KG1 (cell line): ENCODE measurements at places on chromosomes 16 and 17.
A peak's percentile ranks its signal among the peaks of the same experiment; 100 is the strongest.

DNA sequence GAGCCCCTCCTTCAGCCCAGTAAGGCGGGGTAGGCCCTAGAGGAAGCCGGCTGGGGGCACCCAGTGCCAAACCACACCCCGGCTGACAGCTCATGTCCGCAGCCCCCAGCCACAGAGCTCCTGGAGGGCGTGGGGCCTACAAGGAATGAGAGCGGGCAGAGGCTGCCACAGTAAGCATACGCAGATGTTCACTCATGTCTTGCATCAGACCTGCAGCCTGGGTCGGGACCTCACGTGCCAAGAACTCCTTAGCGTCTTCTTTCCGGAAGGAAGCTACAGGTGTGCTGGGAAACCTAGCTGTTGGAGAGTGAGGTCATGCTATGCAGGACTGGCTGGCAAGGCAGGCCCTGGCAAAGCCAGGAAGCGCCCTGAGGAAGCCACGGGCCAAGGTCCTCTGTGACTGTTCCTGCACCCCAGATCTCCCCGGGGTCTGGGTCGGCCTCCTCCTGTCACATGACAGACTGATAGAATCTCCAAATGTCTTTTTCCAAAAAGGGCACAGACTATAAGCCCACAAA lies 1.6 kb downstream of the ZNF598 start:
- DNase-seq = no peak

GRCh38 chr16:4019371-4019791 lies 96.9 kb downstream of the ADCY9 start:
- no peak for DNase-seq

DNA sequence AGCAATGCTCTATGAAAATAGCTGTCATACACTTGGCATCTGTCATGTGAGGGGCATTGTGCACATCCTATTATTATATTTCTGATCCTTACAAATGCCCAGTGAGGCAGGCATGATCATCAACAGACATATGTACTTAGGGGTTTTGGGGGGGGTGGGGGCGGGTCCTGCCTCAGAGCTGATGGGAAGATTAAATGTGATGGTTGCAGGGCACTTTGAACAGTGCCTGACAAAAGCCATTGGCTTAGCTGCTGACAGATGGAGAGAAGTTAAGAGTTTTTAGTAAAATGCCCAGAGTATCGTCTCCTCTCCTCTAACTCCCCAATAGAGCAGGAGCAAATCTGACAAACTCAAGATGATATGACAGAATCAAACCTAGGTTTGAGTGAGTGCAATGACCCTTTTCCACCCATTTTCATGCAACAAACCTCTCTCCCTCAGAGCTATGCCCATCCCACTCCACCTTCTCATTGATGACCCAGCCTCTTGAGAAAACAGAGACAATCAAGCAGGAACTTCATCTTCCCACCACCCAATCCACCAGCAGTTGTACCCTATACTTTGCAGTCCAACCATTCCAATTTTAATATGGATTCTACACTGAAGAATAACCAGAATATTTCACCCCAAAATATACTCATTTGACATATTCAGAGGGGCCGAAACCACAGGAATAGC lies 4.8 kb downstream of the KLHL11 start:
- no peak for DNase-seq

DNA sequence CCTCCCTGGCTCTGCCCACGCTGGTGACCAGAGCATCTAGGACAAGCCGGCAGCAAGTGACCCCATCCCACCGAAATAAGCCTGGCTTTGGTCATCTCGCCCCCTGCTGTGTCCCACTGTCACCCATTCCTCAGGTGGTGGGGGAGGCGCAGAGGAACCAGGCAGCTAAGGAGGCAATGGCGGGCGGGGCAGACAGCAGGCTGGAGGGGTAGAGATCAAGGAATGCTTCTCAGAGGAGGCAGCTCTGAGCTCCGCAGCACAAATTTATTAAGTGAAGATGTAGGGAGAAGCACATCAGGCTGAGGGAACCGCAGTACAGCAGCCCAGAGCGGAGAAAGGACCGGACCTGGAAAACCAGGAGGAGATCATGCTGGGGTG lies 7.5 kb upstream of the KREMEN2 start:
- no peak for DNase-seq

DNA sequence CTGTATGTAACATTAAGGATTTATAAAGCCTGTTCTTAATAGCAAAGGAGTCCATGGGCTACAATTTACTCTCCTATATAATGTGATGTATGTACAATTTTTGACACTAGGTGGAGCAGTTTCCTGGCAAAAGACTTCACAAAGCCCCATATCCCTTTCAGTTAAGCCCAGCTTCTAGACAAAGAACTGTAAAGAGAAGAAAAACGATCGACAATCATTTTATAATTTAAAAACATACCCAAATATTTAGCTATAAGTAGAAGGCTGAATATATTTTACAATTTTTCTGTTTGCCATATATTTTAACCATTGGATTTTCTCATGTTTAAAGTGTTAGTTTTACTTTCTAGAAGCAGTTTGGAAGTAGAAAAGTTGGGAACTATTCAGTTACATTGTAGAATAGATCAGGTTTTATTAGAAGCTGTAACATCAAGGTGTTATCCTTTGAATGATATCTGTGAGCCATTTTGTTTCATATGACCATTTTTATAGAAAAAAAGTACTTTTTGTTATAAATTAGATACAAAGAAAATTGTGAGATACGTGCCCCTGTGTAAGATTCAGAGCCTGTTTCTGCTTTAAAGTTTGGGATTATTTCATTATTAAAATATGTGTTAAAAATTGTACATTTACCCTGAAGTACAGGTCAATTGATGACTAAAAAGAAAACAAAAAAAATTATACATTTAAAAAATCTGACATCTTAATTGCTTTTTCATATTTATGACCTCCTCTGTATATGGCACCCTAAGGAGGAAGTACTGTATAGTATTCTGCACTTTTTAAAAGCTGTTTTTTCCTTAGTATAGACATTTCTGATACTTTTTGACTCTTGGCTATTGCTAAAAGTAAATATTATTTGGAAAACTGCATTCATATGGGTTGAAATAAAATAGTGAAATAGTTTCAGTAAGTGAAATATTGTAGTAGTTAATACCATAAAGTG lies 46.3 kb downstream of the VMP1 start:
- DNase-seq = peak; percentile 63

DNA sequence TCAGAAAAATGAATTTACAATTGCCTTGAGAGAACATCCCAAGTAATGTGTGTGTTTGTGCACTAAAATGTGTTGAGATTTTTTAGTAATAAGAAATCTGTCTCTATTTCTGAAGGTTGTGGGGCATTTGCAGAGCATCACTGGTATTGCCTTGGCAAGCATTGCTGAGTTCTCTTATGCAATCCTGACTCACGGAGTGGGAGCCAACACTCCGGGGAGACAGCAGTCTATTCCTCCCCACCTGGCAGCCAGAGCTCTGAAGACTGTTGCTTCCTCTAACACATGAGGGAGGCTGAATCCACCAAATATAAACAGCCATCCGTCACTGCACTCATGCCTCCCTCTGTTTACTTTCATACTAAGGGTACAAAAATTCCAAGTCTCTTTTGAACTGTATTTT lies 10.6 kb downstream of the CNTD1 start:
- no peak for DNase-seq

DNA sequence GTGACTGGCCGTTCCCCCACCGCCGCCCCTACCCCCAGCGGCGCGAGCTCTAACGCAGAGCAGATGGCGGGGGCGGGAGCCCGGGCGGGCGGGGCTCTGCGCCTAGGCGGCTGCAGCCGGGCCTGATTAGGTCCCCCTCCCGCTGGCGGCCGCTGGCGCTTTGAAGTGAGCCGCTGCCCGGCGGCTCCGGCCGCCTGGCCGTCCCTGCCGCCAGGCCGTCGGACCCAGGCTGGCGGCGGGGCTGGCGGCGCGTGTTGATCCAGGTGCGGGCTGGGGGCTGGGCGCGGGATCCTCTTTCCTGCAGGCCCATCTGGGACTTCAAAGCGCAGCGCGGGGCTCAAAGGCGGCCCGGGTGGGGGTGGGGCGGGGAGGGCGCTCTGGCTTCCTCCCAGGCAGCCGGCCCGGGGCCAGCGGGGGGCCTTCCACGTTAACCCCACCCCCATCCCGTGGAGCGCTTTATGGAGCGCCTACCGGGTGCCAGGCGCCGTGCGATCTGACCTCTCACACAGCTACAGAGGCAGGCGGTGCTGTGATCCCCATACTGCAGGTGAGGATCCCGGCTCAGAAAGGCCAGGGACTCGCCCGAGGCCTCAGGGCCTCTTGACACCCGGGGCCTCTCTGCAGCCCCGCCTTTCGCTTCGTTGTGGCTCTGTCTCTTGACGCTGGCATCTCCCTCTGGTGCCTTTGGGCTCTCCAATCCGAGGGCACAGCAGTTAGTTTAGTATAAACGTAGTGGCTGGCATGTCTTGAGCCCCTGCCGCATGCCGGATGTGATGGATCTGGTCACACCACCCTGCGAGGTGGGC lies 80.0 kb upstream of the NKD1 start:
- no peak for DNase-seq

DNA sequence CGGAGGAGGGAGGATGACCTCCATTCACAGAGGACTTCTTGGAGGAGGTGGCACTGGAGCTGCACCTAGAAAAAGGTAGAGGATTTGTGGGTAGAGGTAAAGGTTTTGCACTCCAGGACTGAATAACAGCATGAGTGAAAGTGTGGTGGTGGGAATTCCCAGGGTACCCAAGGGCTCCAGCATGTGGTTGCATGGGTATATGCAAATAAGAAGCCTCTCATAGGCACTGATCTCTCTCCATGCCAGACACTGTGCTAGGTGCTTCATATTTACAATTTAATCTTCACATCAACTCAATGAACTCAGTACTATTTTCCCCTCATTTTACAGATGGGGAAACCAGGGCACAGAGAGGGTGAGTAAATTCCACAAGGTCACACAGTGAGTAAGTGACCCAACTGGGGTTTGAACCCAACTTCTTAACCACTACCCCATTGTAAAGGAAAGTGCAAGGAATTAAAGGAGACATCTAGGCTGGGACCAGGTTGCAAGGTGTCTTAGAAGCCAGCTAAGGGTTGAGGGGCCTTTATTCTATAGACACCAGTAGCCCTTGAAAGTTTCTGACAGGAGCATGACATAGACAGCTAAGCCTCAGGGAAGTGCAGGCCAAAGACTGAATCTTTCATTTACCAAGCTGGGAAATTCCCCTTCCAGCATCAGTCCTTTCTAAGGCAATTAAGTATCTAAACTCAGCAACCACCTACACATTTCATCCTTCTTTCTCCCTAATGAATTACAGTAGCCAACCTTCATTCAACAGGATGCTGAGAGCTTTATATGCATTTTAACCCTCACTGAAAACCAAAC lies 21.3 kb downstream of the SCNN1B start:
- no peak for DNase-seq

GRCh38 chr17:10001306-10001873 lies 96.3 kb upstream of the RCVRN start:
- DNase-seq = no peak

DNA sequence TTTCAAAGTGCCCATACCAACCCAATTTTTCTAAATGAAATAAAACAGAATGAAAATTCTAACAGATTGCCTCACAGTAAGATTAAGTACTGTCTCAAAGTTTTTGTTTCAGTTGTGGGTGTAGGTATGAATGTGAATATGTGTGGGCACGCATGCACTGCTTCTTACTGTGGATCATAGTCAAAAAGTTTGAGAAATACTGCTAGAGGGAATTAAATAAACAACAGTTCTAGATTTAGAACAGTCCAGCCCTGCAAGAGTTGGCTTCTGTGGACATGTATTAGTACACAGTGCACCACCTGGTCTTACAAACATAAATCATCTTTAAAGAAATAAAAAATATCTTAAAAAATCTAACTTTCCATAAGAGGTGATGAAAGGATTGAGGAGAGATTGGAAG lies 8.4 kb downstream of the ZNF652 start:
- DNase-seq = no peak
